ENCODE measurements at places on chromosomes 3 and 15.

DNA sequence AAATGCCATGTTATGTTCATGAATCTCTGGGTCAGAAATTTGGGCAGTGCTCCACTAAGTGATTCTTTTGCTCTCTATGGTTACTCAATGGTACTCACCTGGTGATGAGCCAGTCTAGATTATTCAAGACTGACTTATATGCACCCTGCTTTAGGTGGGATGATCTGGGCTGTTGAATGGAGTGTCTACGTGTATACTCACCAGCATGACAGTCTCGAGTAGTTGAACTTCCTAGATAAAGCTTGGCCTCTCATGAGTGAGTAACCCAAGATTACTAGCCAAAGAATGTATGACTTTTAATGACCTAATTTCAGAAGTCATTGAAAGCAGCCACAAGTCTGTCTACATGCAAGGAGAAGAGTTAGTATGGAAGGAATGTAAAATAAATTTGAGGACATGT, 77.5 kb upstream of the CADM2 start:
- no peak for DNase-seq

DNA sequence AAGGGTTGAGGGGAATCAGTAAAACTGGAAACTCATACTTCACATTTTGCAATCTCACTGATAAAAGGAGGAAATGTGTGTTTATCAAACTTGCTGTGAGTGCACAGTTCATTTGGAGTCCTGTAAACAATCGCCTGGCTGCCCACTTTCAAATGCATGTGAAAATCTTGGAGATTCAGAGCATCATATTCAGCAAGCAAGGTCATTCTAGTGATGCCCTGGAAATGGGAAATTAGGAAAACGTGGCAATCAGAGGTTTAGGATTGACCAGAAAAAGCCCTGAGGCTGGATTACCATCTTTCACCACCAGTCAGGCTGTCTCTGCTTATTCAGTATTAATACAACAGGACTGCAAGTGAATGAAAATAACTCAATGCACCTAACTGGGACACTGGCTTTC, 23.9 kb downstream of the DPH6 start:
- DNase-seq = no peak

GRCh38 chr15:89917442-89918101, 4.8 kb upstream of the ARPIN start:
- no peak for DNase-seq

- no peak for DNase-seq
Observed at GRCh38 chr15:99211926-99212325, 37.5 kb downstream of the TTC23 start.

- no peak for DNase-seq
Observed at GRCh38 chr3:183193762-183194689, 31.5 kb upstream of the LAMP3 start.

DNA sequence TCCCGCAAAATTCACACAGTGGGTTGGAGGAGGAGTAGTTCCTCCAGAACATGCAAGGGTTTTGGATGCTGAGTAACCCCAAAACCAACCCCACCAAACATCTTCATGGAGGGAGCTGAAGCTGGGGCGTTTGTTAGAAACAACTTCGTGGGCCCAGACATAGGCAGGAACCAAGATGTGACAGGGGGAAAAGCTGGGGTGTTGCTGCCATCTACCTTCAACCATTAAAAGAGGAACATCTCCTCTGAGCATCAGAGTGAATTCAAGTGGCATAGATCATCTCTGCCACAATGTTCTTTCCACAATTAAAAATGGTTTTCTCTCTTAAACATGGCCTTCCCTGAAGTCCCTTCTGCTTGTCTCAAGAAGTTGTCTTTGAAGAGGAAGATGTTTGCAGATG, 20.5 kb downstream of the SIDT1 start:
- DNase-seq = no peak

DNA sequence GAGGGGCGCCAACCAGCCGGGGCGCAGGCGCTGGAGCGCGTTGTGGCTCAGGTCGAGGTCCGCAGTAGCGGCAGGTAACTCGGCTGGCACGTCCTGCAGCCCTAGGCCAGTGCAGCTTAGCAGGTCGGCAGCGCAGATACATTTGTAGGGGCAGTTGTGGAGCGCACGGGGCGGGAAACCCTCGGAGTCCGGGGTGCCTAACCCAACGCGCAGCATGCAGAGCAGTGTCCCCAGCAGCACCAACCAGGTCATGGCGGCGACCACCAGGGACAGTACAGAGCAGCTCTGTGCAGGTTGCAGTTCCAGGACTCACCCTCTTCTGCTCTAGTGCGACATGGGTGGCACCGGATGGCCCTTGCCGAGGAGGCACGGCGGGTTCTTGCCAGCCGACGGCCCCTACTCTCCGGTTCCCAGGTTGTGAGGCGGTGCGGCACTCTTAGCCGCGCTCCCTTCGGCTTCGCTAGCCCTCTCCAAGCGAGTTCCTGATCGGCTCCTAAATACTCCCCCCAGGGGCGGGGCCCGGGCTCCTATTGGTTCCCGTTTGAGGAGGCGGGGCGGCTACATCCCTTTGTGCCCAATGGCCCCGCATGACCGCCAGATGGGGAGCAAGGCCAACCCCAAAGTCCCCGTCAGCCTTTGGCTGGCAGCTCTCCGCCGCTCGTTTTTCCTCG, at the start of gene AMIGO3:
Gene AMIGO3 (minus strand): TSS at position 471 of the 671 bp plus-strand sequence. CDS start 219 bp downstream, at position 252.
- DNase-seq = peak; percentile 78
